ENCODE measurements at places on chromosomes 3 and 15.

GRCh38 chr15:44366971-44367370, 60.5 kb upstream of the CTDSPL2 start:
- DNase-seq: no peak

DNA sequence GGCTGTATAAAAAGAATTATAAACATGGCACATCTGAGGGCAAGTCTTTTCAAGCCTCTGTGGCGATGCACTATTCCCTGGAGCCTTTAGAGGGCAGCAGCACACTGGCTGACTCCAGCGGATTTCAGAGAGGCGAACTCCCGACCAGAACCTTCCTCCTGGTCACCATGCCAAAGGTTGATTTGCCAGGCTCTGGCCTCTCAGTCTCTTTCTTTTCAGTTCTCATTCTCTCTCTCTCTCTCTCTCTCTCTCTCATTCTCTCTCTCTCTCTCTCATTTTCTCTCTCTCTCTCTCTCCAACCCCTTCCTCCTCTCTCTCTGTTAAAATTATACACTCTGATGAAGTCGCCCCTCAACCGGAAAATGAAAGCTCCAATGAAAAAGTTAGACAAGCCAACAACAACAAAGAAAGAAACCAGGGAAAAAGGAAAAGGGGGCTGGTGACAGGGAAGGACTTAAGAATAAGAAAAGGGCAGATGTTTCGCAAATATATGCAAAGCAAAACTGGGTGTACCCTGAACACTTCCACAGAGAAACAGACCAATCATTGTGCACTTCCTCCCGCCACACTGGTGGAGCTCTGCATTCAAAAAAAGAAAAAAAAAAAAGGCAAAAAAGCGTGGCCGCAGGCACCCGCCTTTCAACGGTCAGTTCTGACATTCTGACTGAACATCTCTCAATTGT, 90.2 kb downstream of the TIGIT start:
- peak; percentile 75 for DNase-seq

DNA sequence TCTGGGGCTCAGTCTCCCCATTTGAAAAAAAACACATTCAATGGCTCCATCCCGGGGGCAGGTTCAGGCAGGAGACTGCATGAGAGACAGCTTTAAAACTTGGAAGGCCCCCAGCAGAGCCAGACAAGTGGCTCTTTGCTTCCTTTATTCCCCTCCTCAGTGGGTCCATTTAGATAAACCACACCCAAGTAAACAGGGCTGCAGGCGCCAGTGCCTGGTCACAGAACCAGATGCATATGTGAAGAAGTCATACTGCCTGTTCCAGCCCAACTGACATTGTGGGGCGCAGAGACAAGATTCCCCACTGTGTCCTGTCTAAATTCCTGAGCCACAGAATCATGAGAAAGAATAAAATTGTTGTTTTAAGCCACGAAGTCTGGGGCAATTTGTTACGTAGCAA, 9.0 kb downstream of the FBN1 start:
- no peak for DNase-seq

GRCh38 chr3:193665370-193665989, 72.5 kb downstream of the OPA1 start:
- DNase-seq: peak; percentile 53

DNA sequence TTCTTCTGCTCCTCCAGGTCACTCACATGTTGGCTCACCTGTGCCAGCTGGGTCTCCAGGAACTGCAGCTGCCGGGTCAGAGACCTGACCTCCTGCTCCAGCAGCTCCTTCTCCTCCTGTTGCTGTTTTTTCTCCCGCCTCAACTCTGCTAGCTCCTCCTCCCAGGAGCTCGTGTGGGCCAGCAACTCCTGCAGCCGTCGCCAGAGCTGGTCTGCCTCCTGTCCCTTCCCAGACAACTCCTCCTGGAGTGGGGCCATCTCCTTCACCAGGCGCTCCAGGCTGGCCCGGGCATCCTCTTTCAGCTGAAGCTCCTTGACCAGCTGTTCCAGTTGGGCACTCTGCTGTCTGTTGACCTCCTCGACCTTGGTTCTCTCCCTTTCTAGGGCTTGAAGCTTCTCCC, 24.5 kb downstream of the CXCR6 start:
- no peak for DNase-seq

DNA sequence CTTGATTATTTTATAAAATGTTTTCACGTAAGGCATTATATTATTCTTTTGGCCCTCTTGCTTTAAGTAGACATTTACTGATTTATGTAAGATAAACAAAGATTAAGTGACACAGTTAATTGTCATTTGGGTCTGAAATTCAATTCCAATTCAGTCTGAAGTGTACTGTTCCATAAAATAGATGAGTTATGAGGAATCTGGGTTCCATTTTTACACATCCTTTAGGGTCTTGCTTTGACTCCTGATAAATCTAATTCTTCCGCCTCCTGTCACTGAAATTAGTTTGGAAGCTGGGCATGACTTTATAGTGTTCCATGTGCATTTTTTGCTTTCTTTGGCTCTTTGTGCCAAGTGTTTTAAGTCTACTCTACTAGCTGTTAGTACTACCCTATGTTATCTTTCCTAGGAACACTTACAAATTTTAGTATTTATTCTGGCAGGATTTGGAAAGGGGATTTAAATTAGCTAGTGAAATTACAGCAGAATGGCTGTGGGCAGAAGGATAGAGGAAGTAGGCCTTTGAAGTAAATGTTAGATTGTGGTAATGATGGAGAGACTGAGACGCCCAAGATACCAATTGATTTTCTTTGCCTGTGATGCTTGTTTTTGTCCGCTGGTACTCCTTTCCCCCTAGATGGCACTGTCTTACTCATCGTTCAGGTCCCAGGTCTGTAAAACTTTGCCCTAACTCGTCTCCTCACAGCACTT, 14.3 kb downstream of the ARL8B start:
- DNase-seq: no peak

GRCh38 chr15:101773496-101774100, 29.7 kb upstream of the OR4F6 start:
- peak; percentile 0 for DNase-seq

DNA sequence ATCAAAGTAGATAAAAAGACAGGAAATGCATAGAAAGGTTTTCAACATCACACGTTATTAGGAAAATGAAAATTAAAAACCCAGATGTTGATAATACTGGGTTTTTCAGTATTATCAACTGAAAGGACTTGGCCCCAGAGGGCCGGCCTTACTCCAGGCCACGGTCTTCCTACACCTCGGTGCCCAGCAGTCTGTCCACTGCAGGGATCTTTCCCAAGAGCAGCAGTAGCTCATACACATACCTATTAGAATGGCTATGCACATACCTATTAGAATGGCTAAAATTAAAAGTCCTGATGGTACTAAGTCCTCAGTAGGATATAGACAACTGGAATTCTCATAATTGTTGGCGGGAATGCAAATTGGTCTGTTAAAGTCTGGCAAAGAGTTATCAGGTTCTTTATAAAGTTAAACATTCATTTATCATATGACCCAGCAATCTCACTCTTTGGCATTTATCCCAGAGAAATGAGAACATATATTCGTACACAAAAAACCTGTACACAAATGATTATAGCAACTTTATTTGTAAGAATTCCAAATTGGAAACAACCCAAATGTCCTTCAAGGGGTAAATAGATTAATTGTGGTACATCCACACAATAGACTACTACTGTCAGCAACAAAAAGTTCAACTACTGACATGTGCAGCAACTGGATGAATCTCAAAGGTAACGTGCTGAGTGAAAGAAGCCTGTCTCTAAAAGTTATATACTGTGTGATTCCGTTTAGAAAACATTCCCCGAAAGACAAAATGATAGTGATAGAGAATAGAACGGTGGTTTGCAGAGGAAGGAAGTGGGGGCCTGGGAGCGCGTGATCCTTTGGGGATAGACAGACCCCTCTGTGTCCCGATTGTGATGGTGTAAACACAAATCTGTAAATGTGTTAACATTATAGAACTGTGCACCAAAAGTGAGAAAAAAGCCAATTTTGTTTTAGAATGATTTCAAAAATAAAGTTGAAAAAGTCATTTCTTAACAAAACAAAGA, 62.3 kb downstream of the MCTP2 start:
- DNase-seq: no peak

DNA sequence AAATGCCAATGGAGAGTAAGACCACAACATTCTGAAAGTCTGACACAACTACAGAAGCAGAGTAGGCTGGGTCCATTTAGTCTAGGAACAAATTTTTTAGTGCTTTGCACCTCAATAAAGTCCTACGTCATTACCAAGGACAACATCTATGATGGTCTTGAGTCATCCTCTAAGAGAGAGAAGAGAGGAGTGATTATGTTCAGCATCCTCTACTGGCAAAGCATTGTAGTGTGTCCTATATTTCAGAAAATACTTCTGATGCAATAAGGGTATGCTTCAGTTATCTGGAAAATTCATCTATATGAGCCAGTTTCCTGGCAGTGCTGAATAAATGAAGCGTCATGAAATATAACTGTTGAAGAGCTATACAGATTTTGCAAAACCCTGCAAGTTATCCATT, 95.6 kb downstream of the P2RY1 start:
- no peak for DNase-seq

DNA sequence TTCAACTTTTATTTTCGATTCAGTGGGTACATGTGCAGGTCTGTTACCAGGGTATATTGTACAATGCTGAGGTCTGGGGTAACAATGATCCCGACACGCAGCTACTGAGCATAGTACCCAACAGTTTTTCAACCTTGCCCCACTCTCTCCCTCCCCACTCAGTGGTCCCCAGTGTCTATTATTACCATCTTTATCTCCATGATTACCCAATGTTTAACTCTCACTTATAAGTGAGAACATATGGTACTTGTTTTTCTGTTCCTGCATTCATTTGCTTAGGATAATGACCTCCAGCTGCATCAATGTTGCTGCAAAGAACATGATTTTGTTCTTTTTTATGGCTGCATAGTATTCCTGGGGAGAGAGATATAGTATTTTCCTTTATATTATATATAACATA, 75.7 kb upstream of the EPHB3 start:
- no peak for DNase-seq

- DNase-seq: peak; percentile 24
These were observed 9.2 kb downstream of the CCRL2 start for GRCh38 chr3:46416125-46416810.

DNA sequence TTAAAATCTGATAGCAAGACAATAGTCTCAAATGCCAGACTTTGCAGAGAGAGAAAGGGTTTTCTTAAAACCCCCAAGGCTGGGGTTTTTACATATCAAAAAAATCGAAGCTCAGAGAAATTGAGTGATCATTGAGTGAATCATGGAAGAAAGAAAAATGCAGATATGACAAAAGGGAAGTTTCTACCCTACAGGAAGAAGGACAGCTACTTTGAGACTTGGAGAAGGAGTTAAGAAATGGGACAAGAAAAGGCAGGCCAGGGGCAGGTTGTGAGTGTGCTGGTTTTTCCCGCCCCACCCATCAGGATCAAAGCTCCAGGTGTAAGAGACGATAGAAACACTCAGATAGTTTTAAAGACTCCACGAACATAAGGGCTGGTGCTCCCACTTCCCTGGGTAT, 18.6 kb downstream of the TMEM158 start:
- DNase-seq: no peak

DNA sequence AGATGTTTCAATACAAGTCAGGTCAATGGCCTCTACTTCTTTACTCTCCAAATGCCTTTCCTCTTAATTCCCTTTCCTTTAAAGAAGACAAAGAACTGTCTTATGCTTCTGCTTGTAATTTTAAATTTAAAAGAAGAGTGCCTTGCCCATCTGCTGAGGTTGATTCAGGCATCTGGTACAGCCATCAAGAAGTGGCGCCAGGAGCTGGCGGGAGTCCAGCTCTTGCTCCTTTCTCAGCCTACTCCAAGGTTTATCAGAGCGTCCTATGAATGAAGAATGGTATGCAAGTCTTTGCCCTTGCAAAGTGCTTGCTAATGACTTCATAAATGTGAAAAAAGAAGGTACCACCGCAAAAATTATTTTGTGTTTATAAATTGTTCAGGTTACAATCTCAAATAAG, 294.6 kb upstream of the TGFBR2 start:
- DNase-seq: no peak

GRCh38 chr3:155031186-155031585, 48.9 kb upstream of the MME start:
- no peak for DNase-seq

GRCh38 chr15:71596672-71597071, 213.7 kb upstream of the NR2E3 start:
- no peak for DNase-seq

DNA sequence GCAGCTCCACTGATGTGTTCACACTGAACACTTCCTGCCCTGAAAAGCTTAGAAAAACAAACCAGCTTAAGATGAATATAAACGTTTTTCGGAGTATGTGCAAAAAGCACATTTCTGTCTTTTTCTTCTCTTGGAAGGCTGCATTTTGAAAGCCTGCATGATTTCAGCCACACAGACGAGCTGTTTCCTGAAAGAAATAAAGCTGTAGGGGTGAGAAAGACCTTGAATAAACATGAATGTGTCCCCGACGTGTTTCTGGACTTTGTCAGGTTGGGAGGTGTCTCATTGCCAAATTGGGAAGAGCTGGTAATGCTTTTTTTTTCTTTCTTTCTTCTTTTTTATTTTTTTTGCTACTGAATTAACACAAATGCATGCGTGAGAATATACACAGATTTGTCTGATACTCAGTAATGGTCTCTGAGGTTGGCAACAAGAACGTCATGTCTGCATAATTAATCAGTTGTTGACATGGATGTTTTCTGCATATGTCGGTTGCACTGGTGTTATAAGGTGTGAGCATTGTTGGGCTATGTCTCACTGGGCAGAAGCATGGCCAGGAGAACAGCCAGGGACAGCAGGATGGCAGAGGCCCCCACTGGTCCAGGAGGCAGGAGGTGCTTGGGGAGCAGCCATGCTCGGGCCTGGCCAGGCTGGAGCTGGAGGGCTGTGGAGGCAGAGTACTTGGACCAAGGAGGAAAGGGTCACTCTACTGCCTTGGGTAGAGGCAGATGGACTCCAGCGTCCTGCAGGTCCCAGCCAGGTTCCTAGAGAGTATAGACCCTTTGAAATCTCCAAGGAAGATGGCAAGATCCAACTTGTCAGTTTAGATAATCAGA, 39.0 kb downstream of the ADAMTSL3 start:
- no peak for DNase-seq

DNA sequence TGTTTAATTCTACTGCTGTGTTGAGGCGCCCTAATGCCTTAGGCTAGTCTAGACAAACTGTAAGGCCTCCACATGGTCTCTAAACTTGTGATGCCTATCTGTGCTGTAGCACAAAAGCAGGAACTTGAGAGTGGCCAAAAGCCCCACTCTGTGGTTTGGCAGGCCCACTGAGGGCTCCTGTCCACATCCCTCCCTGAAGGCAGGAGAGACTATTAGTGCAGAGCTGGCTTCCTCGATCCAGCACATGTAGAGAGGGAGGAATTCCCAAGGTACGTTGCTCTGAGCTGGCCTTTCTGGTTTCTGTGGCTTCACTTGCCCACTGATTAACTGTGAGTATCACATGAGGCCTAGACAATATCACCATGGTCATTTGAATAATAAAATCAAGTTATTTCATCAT, 90.6 kb downstream of the POLR2M start:
- DNase-seq: no peak

GRCh38 chr15:22936577-22937472, 43.3 kb downstream of the CYFIP1 start:
- no peak for DNase-seq

DNA sequence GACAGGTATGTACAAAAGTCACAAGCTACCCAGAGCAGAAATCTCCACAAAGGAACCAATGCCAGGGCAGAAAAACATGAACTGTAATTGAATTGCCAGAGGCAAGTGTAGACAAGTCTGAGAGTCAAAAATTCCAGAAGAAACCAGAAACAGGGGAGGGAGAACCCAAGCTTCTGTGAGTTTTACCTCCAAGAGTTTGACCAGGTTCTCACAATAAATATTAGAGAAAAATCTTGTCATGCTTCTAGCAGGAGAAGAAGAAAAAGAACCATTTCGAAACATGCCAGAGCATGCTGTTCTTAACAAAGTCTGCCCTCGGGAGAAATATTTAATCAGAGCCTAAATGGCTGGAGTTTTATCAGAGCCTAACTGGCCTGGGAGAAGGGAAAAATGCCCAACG, 32.5 kb upstream of the AP3B2 start:
- no peak for DNase-seq

Data from NCI-H1092 treated with DMSO at 0.1 percent for 48 hours (cell line).